ENCODE measurements at places on chromosomes 13 and 19.
A peak's percentile ranks its signal among the peaks of the same experiment; 100 is the strongest.

GRCh38 chr13:21033856-21034602, 27.4 kb downstream of the LATS2 start:
- no peak for DNase-seq

DNA sequence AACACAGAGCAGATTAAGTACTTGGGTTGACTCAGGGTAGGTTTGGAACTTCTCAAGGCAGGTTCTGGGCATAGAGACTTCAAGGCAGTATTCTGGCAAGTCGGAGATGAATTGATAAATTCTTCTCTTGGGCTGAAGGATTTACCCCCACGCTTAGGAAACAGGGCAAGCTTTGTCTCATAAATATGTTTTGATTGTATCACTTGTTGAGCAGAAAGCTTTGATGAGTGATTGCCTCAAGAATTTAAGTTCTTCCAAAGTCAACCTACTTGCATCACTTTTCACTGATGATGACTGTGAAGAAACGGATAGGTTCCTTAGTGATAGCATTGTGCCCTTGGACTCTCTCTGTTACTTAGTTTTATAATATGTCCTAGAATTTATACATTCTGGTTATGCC, 258.6 kb upstream of the DACH1 start:
- peak; percentile 64 for DNase-seq

DNA sequence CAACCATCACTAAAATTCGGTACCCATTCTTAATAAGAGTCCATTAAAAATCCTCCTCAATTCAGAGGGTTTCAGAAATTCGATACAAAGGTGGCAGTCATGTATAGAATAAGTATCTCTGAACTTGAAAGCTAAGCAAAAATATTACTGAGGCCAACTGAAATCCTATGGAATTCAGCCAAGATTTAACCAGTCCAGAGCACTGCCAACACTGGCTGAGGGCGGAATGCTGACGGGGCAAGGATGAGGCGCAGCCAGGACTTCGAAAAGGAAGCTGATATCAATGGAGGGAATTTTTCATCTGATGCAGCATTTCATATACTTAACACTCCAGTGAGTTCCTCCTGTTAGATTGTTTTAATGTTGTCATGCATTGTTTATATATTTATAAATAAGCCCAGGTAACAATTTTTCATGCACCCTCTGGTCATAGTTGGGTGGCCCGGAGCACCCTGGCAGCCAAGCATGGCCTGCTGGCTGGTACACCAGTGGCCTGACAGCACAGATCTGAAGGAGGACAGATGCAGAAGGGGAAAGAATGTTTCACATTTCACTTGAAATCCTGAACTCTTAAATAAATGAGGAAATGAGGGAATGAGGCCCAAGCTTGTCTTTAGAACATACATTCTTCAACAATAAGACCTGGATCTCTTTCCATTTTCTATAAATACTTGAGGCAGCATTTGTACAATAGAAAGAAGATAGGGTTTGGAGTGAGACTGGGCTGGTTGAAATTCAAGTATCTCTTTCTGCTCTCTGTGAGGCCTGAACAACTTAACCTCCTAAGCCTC, 41.5 kb downstream of the WDFY2 start:
- DNase-seq = no peak

DNA sequence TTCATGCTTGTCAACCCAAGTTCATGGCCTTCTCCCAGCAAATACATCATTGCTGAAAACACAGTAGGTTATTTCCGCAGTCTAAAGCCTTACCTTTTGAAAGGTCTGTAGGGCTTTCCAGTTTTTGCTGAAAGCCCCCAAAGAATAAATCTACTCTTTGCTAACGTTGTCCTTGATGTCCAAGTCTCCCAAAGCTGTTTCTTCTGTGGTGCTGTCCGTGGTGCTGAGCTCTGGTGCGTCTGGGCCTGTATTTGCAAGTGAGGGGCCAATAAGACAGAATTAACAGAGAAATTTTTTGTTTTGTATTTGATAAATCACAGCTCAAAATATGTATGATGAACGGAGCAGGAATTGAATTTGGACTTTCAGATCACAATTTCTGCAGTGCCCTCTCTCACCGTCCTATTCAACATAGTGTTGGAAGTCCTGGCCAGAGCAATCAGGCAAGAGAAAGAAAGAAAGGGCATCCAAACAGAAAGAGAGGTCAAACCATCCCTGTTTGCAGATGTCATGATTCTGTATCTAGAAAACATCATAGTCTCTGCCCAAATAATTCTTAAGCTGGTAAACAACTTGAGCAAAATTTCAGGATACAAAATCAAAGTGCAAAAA, 9.8 kb upstream of the LGALS16 start:
- DNase-seq = peak; percentile 33

All from choroid plexus epithelial cell (primary cell).